Activated naive CD8-positive, alpha-beta T cell treated with anti-CD3 and anti-CD28 coated beads, Interleukin-2, amount 10 ng/mL, durations not matched to agents 7 days and 5 days (primary cell): ENCODE measurements at places on chromosomes 11 and 22. TPM values are rescaled to one million over a fixed set of nuclear protein-coding genes. Genes with fewer than 3 reads are reported as not detected.

Gene NLRP10
- not detected for total RNA-seq

Gene OR5A1
- total RNA-seq = not detected

Gene CDKN1C
- total RNA-seq = 3.1 TPM

Gene RBMXL2
- not detected for total RNA-seq

Gene C22orf31
- not detected for total RNA-seq

Gene DEFB108B
- total RNA-seq = not detected

Gene KCNK4
- total RNA-seq = not detected

Gene PDGFB
- total RNA-seq = 7.2 TPM

Gene IRAG1
- total RNA-seq = not detected

Gene NRIP3
- 1.4 TPM for total RNA-seq

Gene ZNF280A
- not detected for total RNA-seq

Gene CNTF
- 2.6 TPM for total RNA-seq

Gene MUC2
- not detected for total RNA-seq

Gene OR2AT4
- not detected for total RNA-seq

Gene MS4A15
- total RNA-seq = not detected

Gene GAL3ST1
- 0.44 TPM for total RNA-seq

Gene XPNPEP3
- 15.1 TPM for total RNA-seq

Gene OR5B2
- not detected for total RNA-seq

Gene HOATZ
- total RNA-seq = not detected

Gene OR6A2
- 0.08 TPM for total RNA-seq

Gene FAM168A
- 31.0 TPM for total RNA-seq

Gene PRDM11
- total RNA-seq = 7.3 TPM

Gene PGA4
- total RNA-seq = not detected

Gene SLC17A6
- not detected for total RNA-seq

Gene KCNJ4
- not detected for total RNA-seq

Gene TP53I11
- 15.7 TPM for total RNA-seq

Gene C11orf65
- 0.80 TPM for total RNA-seq

Gene PLAAT5
- total RNA-seq = 0.44 TPM

Gene LRRC55
- total RNA-seq = not detected

Gene CFL1
- 1,424 TPM for total RNA-seq

Gene POU2AF3
- not detected for total RNA-seq

Gene MS4A4A
- total RNA-seq = not detected
